ENCODE measurements at places on chromosomes 1 and 21.

- no peak for DNase-seq
Observed at GRCh38 chr1:18923756-18924211, 21.4 kb upstream of the ALDH4A1 start.

GRCh38 chr1:1577367-1578011, 2.8 kb upstream of the SSU72 start:
- no peak for DNase-seq

GRCh38 chr1:168725831-168726230, 3.2 kb downstream of the DPT start:
- no peak for DNase-seq

GRCh38 chr1:207805841-207806421, 54.1 kb downstream of the CD46 start:
- no peak for DNase-seq

- no peak for DNase-seq
Observed at GRCh38 chr1:233183226-233184020, 112.1 kb downstream of the PCNX2 start.

GRCh38 chr1:184419350-184420161, 32.7 kb downstream of the C1orf21 start:
- DNase-seq, result no peak

DNA sequence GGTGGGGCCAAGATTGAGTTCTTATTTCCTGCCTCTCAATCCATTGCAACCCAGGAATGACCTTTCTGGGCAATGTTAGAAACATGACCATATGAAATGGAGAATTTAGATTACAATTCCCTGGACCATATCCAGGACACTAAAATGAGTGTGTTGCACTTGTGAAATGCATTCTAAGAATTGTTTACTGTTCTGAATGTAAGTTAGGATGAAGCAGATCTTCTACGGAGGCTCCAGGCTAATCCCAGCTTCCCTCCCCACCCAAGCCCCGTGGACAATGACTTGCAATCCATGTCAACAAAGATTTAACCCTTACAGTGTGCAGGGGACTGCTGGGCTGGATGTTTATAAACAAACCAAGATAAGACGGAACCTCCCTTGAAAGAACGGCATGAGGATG, 31.7 kb upstream of the HAO2 start:
- DNase-seq, result no peak

DNA sequence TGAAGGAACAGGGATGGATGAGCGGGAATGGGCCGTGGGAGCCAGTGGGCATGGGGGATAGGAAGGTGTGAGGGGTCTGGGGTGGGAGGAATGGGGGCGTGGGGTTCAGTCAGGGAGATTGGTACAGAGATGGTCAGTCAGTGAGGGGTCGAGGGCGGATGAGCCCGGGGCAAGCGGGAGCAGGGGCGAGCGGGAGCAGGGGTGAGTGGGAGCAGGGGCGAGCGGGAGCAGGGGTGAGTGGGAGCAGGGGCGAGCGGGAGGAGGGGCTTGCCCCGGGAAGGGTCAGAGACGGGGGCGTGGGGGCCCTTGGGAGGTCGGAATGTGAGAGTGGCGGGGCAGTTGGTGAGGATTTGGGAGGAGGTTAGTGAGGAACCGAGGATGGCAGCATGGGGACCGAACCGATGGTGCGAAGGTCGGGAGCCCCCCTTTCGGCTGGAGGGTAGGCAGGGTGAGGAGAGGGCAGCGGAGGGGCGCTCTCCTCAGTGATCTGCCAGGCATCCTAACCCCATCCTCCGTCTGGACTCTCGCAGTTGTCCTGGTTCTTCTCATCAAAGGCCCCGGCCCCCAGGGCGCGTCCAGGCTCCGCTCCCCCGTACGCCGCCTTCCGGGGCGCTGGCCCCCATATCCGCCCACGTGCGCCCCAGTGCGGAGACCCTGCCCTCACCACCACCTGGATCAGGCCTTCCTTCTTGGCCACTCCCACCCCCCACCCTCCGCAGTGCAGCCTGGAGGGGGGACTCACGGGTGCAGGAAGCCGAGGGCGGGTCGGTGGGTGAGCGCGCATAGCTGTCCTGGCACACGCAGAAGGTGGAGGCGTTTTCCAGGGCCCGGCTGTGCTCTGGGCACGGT, 11.2 kb downstream of the EPHA10 start:
- DNase-seq, result no peak

- DNase-seq, result no peak
Observed at GRCh38 chr1:216034506-216034905, 388.7 kb downstream of the USH2A start.

DNA sequence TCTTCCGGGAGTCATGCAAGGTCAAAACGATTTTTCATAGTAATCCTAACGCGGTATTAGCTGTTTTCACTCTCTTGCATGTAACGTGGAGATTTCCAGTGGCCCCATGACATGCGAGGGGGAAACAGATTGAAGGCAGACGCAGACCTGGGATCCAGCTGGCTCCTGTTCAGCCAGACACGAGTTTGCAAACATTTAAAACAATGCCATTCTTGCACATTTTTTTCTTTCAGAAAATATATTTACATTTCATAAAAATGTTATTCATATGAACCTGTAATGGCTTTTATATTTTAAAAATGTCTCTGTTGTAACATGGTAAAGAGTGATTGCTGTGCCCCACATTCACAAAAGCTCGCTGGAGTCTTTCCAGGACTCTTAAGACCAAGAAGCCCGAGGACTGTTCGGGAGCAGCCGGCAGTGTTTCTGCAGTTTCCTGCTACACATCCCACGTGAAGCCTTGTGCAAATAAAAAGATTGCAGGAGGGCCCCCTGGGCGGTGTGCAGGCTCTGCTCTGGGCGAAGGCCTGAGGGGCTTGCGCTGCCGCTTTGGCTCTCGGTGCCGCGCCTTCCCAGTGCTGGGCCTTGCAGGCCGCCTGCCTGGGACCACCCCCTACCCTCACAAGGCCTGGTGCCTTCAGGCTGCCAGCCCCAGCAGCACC, 184.9 kb downstream of the DYRK1A start:
- DNase-seq, result no peak

DNA sequence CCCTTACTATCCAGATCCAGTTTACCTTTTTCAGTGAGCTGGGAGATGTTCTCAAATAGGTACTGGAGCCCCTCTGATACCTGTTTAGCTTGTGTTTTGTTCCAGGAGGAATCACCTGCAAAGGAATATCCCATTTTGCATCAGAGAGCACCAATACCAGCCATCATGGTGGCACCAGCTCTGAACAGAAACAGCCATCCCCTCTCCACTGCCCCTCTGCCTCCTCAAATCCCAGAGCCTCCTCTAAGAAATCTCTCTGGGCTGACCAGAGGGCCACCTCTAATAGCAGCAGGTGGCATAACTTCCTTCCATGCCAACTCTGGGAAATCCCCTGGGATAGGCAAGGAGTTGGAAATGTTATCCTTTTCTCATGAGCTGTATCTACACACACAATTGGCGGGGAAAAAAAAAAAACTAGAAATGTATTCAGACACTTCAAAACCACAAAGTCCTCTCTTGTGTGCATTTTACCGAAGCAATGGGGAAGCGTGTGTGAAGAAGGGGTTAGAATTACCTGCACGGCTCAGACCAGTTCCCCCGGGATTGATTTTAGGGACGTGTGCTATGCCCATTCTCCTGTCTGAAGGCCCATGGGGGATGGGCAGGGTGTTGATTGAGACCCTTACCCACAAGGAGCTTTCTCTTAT, 2.4 kb downstream of the PGLYRP4 start:
- no peak for DNase-seq

GRCh38 chr1:245380790-245381535, 226.2 kb downstream of the KIF26B start:
- DNase-seq, result no peak

DNA sequence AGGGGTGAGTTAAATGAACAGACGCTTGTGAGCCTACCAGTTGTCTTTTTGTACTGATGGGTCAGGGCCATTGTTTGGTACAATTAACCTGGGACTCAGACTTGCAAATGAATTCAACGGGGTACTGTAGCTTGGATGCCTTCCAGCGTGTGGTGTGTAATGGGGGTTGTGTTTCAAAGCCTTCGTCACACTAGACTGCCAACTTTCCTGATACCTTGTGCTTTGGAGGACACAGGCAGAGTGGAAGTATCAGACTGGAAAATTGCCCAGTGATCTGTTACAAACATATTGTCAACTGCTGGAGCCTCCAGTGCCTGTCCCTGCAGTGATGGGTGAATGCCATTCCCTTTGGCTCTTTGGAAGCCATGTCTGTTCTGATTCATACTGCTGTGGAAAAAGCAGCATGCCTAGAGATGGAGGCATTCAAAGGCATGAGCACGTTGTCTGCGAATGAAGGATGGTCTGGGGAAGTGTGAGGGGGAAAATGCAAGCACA, 384.5 kb downstream of the LMX1A start:
- DNase-seq, result no peak

- no peak for DNase-seq
Observed at GRCh38 chr1:244162786-244163530, 111.9 kb downstream of the ZBTB18 start.

DNA sequence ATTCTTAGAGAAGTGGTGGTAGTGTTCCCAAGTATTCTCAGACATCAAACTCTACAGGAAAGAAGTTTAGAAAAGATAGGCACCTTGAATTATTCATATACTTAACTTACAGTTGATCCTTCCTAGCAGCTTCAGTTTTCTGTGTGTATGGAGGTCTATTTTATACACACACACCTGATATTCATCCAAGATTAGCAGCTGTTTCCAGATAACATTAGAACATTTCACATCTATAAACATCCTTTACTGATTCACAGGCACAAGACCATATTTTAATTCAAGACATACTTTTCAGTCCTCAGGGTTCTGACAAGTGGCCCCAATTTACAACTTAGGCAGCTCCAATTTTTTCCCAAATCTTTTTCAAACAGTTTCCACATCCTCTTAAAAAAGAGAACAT, 287.8 kb upstream of the USP25 start:
- no peak for DNase-seq

DNA sequence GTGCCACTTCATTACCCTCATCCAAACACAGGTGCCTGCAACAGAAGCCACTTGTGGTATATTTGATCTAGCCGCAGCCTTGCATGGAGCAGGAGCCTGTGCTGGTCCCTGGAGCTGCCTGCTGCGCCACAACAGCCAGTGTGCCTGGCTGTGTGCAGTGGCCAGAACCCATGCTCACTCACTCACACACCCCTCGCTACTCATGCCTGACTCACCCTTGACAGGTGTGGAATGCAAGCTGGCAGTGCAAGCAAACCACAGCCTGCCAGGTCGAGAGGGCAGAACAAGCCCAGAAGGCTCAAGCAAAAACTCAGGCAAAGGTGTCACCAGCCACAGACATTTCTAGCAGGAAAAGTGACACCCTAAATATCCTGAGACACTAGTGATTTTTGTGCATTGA, 1510.9 kb downstream of the KCNT2 start:
- no peak for DNase-seq

DNA sequence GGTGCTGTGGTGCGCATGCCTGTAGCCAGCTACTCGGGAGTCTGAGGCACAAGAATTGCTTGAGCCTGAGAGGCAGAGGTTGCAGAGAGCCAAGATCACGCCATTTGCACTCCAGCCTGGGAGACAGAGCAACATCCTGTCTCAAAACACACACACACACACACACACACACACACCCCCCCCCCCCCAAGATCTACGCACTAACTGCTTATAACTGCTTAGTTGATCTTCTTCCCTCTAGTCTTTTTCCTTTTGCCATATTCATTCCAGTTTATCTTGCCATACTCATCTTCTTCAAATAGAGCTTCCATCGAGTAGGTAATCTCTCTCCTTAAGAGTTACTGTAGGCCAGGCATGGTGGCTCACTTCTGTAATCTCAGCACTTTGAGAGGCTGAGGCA, 20.9 kb downstream of the EPB41 start:
- DNase-seq, result no peak

DNA sequence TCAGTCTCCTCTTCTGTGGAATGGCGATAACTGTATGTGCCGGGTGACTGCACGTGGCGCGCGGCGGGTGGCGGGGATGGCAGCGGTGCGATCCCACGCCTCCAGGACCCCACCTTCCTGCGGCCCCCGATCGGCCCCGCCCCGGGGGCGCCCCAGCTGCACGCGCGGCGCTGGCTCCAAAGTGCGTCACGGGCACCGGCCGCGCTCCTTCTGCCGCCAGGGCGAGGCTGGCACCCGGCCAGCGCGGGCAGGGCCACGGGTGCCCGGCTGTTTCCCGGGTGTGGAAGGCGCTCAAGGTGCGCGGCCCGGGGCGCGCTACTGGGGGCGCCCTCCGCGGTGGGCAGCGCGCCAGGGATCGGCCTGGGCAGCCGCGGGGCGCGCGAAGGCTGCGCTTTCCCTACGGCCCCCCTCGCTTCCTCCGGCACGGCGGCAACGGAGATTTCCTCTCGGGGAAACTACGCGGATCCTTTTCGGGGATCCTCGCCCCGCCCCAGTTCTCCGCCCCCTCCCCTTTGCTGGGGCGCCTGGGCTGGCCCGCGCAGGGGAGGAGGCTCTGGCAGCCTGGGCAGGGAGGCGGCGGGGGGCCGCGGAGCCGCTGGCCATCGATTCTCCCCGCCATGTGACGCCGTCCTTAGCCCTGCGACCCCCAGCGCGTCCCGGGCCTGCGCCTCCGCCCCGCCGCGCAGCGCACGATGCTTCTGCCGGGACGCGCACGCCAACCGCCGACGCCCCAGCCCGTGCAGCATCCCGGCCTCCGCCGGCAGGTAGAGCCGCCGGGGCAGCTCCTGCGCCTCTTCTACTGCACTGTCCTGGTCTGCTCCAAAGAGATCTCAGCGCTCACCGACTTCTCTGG, at the start of gene EVA1C:
Gene EVA1C (plus strand): TSS at position 545 of the 853 bp plus-strand sequence. CDS start 148 bp downstream, at position 693.
- DNase-seq, result no peak

GRCh38 chr21:39849014-39849655, 18.1 kb upstream of the PCP4 start:
- no peak for DNase-seq

- DNase-seq, result no peak
Observed at GRCh38 chr1:35505911-35506798, 51.0 kb downstream of the KIAA0319L start.

GRCh38 chr1:162706606-162707005, 74.3 kb downstream of the DDR2 start:
- no peak for DNase-seq
